Activated T-cell treated with anti-CD3 and anti-CD28 coated beads, Interleukin-2, amount 50 U/mL, for 4 hours (primary cell): ENCODE measurements at places on chromosomes 1 and 21. TPM values are rescaled to one million over a fixed set of nuclear protein-coding genes. Genes with fewer than 3 reads are reported as not detected.

The C4BPA gene
- 0.41 TPM for total RNA-seq

The VAV3 gene
- total RNA-seq, result 8.8 TPM

The CFHR4 gene
- total RNA-seq, result not detected

The CSF3R gene
- not detected for total RNA-seq

The APCS gene
- 0.25 TPM for total RNA-seq

The CNKSR1 gene
- total RNA-seq, result 4.3 TPM
